T-cell (primary cell): ENCODE measurements at places on chromosomes 3 and 15.

DNA sequence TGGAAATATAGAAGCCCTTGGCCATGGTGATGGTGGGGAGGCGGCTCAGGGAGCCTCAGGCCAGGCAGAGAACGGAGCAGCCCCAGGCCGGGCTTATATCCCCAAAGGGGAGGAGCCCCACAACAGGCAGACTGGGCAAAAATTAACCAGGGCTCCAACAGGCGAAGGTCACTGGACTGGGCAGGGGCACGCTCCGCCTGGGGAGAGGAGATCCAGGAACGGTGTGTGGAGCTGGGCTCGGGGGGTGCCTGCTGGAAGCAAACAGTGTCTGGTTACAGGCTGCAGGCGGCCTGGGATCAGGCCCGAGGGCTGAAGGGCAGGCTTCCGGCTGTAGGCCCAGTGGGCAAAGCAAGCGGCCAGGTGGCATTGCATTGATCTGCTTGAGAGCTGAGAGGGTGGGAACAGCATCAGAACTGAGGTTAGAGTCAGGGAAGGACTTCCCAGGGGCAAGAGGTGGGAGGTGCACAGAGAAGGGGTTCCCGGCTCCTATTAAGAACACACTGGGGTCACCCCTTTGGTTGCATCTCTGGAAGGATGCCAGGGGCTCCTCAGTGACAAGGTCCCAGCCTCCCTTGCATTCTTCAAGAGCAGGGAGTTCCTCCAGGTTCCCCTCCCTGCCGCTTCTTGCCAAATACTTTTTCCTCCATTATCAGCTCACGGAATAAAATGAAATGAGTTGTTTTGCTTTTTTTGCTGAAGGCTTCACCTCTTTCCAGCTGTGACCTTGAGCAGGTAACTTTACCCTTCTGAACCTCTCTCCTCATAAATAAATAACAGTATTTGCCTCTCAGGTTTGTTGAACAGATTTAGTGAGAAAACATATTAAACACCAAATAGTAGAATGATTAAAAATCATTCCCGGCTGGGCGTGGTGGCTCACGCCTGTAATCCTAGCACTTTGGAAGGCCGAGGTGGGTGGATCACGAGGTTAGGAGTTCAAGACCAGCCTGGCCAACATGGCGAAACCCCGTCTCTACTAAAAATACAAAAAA, 7.8 kb downstream of the ANPEP start:
- no peak for DNase-seq

DNA sequence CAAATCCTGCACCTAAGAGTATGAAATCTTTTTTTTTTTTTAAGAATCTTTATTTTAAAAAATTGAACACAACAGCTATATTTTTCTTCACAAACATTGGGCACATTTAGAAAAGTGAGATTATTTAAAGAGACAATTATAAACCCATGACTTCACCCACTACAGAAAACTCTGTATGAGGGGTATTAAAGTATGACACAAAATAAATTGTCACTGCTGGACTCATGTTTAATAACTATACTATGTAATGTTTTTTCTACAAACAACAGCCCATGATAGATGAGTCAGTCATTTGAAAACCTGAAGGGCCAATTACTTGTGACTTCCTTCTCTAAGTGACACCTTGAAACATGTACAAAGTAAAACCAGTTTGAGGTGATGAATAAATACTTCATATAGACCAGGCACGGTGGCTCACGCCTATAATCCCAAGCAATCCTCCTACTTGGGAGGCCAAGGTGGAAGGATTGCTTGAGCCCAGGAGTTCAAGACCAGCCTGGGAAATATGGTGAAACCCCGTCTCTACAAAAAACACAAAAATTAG, 36.0 kb downstream of the AQR start:
- DNase-seq = no peak

GRCh38 chr3:85780806-85781205, 822.0 kb downstream of the CADM2 start:
- DNase-seq = no peak

GRCh38 chr15:36230776-36231175, 348.6 kb upstream of the CDIN1 start:
- DNase-seq = no peak

- no peak for DNase-seq
These were observed 227.6 kb downstream of the CLSTN2 start for GRCh38 chr3:140162551-140162950.

DNA sequence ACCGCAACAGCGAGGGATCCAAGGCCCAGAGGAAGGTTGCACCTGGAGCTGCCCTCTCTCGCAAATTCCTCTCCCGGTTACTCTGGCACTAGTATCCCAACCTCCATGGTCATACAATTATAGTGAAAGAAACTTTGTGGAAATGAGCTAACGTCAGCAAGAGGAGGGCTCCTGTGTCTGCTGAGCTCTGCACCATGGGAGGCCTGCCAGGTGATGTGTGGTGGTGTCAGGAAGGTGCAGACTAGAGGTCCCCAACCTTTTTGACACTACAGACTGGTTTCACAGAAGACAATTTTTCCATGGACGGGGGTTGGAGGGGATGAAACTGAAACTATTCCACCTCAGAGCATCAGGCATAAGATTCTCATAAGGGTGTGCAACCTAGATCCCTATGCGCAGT, 13.2 kb upstream of the IQCF6 start:
- no peak for DNase-seq

GRCh38 chr3:16404349-16404895, 109.1 kb downstream of the RFTN1 start:
- no peak for DNase-seq

DNA sequence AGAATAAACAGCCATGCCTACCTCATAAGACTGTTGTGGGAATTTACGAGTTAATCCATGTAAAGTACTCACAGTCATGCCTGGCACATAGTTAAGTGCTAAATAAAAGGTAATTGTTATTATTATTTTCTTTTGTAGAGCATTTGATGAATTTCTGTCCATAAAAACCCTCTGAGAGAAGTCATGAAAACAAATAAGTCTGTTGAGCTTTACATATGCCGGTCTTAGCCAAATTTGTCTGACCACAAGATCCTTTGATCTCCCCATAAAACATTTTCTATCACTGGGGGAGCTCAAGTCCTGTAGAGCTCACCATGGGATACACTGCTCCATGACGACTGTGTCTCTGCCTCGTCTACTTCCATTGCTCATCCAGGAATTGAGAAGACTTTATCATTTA, 114.0 kb downstream of the MAGI1 start:
- DNase-seq = no peak

GRCh38 chr15:101020451-101020850, 101.3 kb downstream of the LRRK1 start:
- DNase-seq = no peak
